ENCODE measurements at places on chromosomes 2 and 18. TPM values are rescaled to one million over a fixed set of nuclear protein-coding genes. Genes with fewer than 3 reads are reported as not detected.

DNA sequence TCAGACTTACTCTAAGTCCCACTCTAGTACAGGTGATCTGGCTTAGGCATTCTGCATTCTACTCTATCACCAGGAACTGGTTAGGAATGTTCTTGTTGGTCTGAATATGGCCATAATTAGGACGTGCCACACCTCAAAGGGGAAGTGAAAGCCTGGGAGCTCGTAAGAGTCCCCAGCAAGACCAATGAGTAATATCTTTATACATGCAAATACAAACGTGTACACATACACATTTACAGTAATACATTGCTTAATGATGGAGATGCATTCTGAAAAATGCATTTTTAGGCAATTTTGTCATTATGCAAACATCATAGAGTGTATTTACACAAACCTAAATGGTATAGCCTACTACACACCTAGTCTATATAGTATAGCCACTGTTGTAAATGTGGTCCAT is 19.5 kb upstream of the ERCC3 start:
- H3K27ac ChIP-seq: no peak overlapping the region
- H3K27me3 ChIP-seq: no peaks in the 10 kb centered on the region
- no peak for DNase-seq
- no peak overlapping the region for H3K4me3 ChIP-seq
- H3K36me3 ChIP-seq: peaks cover 75% of the 10 kb centered on the region
- no peaks in the 10 kb centered on the region for H3K4me1 ChIP-seq

DNA sequence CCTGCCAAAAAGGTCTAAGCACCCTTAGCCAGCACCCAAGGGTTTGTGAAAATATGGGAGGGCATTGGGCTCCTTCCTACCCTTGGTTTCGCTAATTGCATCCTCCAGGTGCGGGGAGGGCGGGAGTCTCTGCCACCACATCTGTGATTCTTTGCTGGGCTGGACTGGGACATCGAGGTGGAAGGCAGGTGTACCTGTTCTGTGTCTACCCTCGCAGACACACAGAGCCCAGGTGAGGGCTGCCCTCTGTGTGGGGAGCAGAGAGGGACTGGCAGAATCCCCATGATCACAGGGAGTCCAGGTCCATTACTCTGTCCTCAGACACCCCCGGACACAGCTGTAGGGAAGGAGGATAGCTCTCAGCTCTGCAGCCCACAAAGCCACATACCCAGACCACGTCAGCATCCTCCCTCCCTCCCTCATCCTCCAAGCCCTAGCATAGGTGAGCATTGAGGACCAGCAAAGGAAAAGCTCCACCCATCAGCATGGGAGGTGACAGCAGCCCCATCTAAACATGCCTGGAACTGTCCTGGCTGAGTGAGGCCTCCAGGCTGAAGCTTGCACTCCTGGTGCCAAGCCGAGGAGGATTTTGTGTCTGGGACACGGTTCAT is 49.8 kb downstream of the PLB1 start:
- no peaks in the 10 kb centered on the region for H3K27me3 ChIP-seq
- H3K36me3 ChIP-seq: no peaks in the 10 kb centered on the region
- H3K4me3 ChIP-seq: no peak overlapping the region

DNA sequence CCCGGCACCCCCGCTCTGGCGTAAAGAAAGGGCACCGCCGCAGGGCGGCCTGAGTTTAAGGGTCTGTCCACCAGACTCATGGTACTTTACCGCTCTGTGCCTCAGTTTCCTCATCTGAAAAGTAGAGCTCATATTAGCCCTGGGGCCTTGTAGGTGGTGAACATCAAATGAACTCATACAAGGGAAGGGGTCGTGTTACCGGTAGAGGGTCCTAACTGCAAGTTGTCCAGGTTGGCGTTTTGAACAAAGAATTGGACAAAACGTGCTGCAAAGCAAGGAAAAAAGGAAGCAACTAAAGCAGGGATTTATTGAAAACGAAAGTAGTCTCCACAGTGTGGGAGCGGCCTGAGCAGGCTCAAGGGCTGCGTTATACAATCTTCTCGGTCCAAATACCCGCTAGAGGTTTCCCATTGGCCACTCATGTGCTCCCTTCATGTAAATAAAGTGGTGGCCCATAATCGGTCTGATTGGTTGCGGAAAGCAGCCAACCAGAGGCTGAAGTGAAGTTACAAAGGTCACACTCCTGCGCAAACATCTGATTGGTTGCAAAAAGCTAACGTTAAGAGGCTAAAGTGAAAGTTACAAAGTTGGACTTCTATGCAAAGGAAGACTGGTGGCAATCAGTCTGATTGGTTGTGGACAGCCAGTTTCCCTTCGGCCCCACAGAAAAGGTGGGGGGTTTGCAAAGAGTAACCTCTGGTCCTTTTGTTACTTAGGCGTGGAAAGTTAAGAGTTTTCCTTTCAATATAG is 80.7 kb upstream of the LDLRAD4 start:
- H3K4me3 ChIP-seq: peak overlapping the region; percentile 69
- H3K4me1 ChIP-seq: peaks cover 6% of the 10 kb centered on the region
- peak overlapping the region; percentile 77 for H3K27ac ChIP-seq
- no peaks in the 10 kb centered on the region for H3K36me3 ChIP-seq
- no peak for DNase-seq
- H3K27me3 ChIP-seq: no peaks in the 10 kb centered on the region

GRCh38 chr2:237752761-237753165 is 45.8 kb upstream of the RBM44 start:
- no peak for DNase-seq
- H3K27ac ChIP-seq: no peak overlapping the region
- H3K4me3 ChIP-seq: no peak overlapping the region
- H3K4me1 ChIP-seq: no peaks in the 10 kb centered on the region
- no peaks in the 10 kb centered on the region for H3K27me3 ChIP-seq

GRCh38 chr18:48801728-48802542 is 148.8 kb downstream of the SMAD7 start:
- no peak overlapping the region for H3K27ac ChIP-seq
- H3K36me3 ChIP-seq: no peaks in the 10 kb centered on the region
- H3K4me1 ChIP-seq: peaks cover 14% of the 10 kb centered on the region
- no peak for DNase-seq
- no peaks in the 10 kb centered on the region for H3K27me3 ChIP-seq
- no peak overlapping the region for H3K4me3 ChIP-seq

GRCh38 chr18:3584897-3585460 is 135.0 kb downstream of the TGIF1 start:
- no peaks in the 10 kb centered on the region for H3K36me3 ChIP-seq
- H3K4me1 ChIP-seq: no peaks in the 10 kb centered on the region
- H3K4me3 ChIP-seq: no peak overlapping the region
- no peak for DNase-seq
- no peak overlapping the region for H3K27ac ChIP-seq
- no peaks in the 10 kb centered on the region for H3K27me3 ChIP-seq

DNA sequence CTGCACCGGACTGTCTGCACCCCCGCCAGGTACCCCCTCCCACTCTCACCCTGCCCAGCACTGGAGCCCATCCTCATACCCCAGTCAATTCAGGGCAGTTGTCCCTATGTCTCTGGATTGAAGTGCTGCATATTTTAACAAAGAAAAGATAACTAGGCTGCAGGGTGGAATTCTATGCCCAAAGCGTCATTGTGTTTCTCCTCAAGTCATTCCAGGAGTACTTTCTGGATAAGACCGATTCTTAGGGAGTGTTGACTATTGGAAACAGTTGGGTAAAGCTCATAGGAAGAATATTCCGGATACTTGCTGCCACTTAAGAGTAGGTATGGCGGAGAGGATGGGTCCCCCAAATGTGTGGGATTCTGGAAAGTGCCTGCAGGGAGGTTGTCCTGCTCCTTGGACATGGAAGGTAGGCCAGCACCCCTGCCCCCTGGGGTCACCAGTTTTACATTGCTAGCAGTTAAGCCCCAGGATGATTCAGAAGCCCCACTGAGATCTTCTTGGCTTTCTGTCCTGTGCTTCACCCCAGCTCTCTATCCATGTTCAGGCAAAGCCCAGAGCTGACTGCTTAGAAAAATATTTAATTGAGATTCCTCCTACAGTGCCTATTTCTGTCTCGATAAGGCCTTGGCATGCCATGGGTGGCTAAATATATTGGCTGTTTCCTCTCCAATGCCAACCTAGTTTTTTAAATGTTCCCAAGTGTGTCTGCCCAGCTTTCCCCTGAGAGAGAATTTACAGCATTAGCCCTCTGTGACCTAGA is 48.2 kb downstream of the RPL37A start:
- no peak overlapping the region for H3K27ac ChIP-seq
- H3K4me3 ChIP-seq: no peak overlapping the region
- H3K36me3 ChIP-seq: no peaks in the 10 kb centered on the region
- no peaks in the 10 kb centered on the region for H3K27me3 ChIP-seq
- peaks cover 5% of the 10 kb centered on the region for H3K4me1 ChIP-seq

- DNase-seq: no peak
- H3K27me3 ChIP-seq: no peaks in the 10 kb centered on the region
- H3K36me3 ChIP-seq: peaks cover 3% of the 10 kb centered on the region
- H3K4me3 ChIP-seq: no peak overlapping the region
These were observed 108.8 kb downstream of the NCK2 start for GRCh38 chr2:105853354-105854088.

GRCh38 chr18:78071166-78071710 is 821.6 kb downstream of the GALR1 start:
- no peaks in the 10 kb centered on the region for H3K27me3 ChIP-seq
- no peak for DNase-seq
- no peak overlapping the region for H3K4me3 ChIP-seq
- peaks cover 6% of the 10 kb centered on the region for H3K4me1 ChIP-seq
- no peak overlapping the region for H3K27ac ChIP-seq

- H3K27me3 ChIP-seq: no peaks in the 10 kb centered on the region
- H3K4me3 ChIP-seq: no peak overlapping the region
- H3K27ac ChIP-seq: no peak overlapping the region
- peaks cover 7% of the 10 kb centered on the region for H3K36me3 ChIP-seq
- H3K4me1 ChIP-seq: no peaks in the 10 kb centered on the region
These were observed 115.2 kb downstream of the ROCK1 start for GRCh38 chr18:20996418-20996817.

GRCh38 chr2:194363295-194363694 is 1293.7 kb upstream of the SLC39A10 start:
- no peaks in the 10 kb centered on the region for H3K4me1 ChIP-seq
- H3K4me3 ChIP-seq: no peak overlapping the region
- no peaks in the 10 kb centered on the region for H3K27me3 ChIP-seq
- H3K36me3 ChIP-seq: no peaks in the 10 kb centered on the region
- no peak overlapping the region for H3K27ac ChIP-seq

PPIL3 gene
- 28.8 TPM for total RNA-seq

CCDC74B gene
- 4.3 TPM for total RNA-seq

ST8SIA3 gene
- under 0.01 TPM for total RNA-seq

UGT1A6 gene
- 0.88 TPM for total RNA-seq

UGT1A5 gene
- total RNA-seq: not detected

SPOPL gene
- 40.0 TPM for total RNA-seq

REG3A gene
- total RNA-seq: not detected

HADHA gene
- 114 TPM for total RNA-seq
